SIG-M5 (cell line): ENCODE measurements at places on chromosomes 3 and 15.

- no peak for DNase-seq
Measured at GRCh38 chr3:64247991-64248646, 22.9 kb upstream of the PRICKLE2 start.

DNA sequence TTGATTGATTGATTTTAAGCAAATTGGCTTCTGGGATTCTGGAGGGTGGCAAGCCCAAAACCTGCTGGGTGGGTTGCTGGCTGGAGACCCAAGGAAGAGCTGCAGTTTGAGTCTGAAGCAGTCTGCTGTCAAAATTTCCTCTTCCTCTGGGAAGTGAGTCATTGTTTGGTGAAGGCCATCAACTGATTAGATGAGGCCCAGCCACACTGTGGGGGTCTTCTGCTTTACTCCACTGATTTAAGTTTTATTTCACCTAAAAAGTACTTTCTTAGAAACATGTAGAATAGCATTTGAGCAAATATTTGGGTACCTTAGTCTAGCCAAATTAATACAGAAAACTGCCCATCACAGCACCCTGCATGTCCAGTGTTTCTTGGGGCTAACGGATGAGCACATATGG lies 33.8 kb downstream of the FAH start:
- DNase-seq, result no peak

GRCh38 chr3:170137986-170138385 lies 43.5 kb downstream of the PHC3 start:
- DNase-seq, result no peak

DNA sequence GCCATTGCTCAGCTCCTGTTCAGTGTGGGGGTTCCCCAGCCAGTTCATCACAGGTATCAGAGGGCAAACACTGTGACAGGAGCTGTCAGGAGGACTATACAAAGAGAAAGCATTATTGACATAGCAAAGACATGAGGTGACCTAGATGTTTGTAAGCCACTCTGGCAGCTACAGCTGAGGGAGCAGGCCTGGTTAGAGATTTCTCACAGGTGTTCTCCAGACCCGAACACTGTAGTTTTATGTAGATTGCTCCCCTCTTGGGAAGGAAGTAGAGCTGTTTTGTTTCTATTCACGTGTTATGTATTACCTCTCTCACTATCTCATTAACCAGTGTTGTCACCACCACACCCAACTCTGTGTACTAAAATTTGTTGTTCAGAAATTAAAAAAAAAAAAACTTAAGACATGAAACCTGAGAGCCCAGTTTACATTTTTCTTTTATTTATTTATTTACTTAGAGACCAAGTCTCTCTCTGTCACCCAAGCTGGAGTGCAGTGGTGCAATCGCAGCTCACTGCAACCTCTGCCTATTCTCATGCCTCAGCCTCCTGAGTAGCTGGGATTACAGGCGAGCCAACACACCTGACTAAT lies 123.7 kb downstream of the RBPMS2 start:
- no peak for DNase-seq

GRCh38 chr15:70477750-70478250 lies 285.6 kb downstream of the UACA start:
- DNase-seq, result no peak

GRCh38 chr3:57012847-57013246 lies 47.6 kb upstream of the SPATA12 start:
- no peak for DNase-seq
